ENCODE measurements at places on chromosomes 6 and 20. TPM values are rescaled to one million over a fixed set of nuclear protein-coding genes. Genes with fewer than 3 reads are reported as not detected.

DNA sequence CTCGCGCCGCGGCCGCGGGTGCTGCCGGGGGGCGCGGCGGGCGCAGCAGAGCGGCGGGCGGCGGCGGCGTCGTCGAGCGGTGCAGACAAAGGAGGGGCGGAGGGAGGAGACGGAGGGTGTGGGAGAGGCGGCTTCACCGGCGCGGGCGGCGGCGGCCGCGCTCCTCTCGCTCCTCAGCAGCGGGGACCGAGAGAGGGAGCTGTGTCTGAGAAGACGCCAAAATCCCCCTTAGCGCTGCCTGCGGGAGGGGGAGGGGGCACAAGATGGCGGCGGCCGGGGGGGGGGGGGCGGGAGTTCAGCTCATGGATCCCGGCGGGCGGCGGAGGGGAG, 296 bp downstream of the ADNP start:
- peak; percentile 76 for DNase-seq

RAB44 gene
- total RNA-seq, result not detected

C20orf204 gene
- total RNA-seq, result 1.2 TPM

HCRTR2 gene
- 30.6 TPM for total RNA-seq

Measured in frontal cortex (tissue), 4 donors.